Stomach (tissue), 19 donors: ENCODE measurements at places on chromosomes 5 and 9. TPM values are rescaled to one million over a fixed set of nuclear protein-coding genes. Genes with fewer than 3 reads are reported as not detected.
A peak's percentile ranks its signal among the peaks of the same experiment; 100 is the strongest.

The MARCOL gene
- polyA plus RNA-seq: not detected

The BRD3 gene
- 6.4 TPM for polyA plus RNA-seq

- H3K27ac ChIP-seq: no peak overlapping the region
- no peaks in the 10 kb centered on the region for H3K27me3 ChIP-seq
- H3K36me3 ChIP-seq: no peaks in the 10 kb centered on the region
- H3K4me3 ChIP-seq: no peak overlapping the region
- no peaks in the 10 kb centered on the region for H3K4me1 ChIP-seq
These were observed 327.2 kb upstream of the NREP start for GRCh38 chr5:112084149-112084548.

The PCDHGA6 gene
- polyA plus RNA-seq: not detected

The SLC34A1 gene
- 0.10 TPM for polyA plus RNA-seq

- H3K4me3 ChIP-seq: no peak overlapping the region
- no peak for DNase-seq
- H3K4me1 ChIP-seq: peaks cover 22% of the 10 kb centered on the region
- peak overlapping the region; percentile 36 for H3K27ac ChIP-seq
- no peaks in the 10 kb centered on the region for H3K36me3 ChIP-seq
These were observed 339.9 kb downstream of the ADGRV1 start for GRCh38 chr5:90898326-90899013.

GRCh38 chr5:56922922-56923321 lies 13.5 kb downstream of the SETD9 start:
- no peak for DNase-seq
- H3K4me3 ChIP-seq: no peak overlapping the region
- H3K4me1 ChIP-seq: no peaks in the 10 kb centered on the region
- H3K27me3 ChIP-seq: no peaks in the 10 kb centered on the region
- H3K36me3 ChIP-seq: peaks cover 59% of the 10 kb centered on the region

The ZDHHC11 gene
- 13.9 TPM for polyA plus RNA-seq

- peaks cover 12% of the 10 kb centered on the region for H3K36me3 ChIP-seq
- H3K27ac ChIP-seq: peak overlapping the region; percentile 84
- H3K4me3 ChIP-seq: peak overlapping the region; percentile 67
- DNase-seq: peak; percentile 83
These were observed 1.3 kb downstream of the NPDC1 start for GRCh38 chr9:137044502-137045177.

DNA sequence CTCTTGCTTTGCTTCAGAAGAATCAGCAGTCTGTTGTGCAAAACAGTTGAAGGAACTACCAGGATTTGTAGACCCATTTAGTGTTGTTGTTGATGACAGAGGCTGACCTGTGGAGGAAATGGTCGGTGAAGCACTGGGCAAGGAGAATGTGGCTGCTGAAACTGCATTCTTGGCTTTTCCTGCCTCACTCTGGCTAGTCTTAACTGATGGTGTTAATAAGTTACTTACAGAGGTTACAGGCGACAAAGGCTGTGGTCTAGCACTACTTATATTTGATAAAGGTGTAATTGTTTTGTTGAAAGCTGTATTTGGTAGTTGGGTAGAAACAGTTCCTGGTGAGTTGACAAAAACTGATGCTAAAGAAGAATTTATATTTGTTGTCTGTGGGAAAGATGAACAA lies 31.5 kb downstream of the MLANA start:
- H3K36me3 ChIP-seq: peaks cover 14% of the 10 kb centered on the region
- no peaks in the 10 kb centered on the region for H3K4me1 ChIP-seq
- no peak overlapping the region for H3K4me3 ChIP-seq
- peak; percentile 47 for DNase-seq
- H3K27me3 ChIP-seq: no peaks in the 10 kb centered on the region
- no peak overlapping the region for H3K27ac ChIP-seq

The PTPRD gene
- 0.12 TPM for polyA plus RNA-seq

DNA sequence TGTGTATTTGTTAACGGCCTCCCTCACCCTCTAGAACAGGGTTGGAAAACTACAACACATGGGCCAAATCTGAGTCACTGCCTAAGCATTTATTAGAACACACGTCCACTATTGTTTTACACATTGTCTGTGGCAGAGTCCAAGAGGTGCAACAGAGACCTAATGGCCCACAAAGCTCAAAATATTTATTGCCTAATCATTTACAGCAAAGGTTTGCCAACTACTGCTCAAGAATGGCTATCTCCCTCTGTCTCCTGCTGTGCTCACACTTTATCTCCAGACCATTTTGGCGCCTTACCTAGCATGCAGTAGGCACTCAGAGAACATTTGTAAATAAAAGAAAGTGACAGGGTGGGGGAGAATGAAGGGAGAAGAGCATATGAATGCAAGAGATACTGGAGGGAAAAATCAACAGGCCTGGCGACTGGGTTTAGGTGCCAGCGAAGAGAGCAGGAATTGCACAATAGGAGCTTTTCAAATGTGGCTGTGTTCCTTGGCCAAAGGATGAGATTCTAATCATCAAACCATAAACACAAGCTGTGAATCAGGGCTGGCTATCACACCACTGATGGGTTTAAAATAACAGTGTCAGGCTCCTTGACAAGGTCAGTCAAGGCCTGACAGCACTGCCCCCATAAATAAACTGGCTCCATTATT lies 80.3 kb downstream of the EPB41L4A start:
- no peak overlapping the region for H3K27ac ChIP-seq
- DNase-seq: no peak
- H3K4me1 ChIP-seq: peaks cover 14% of the 10 kb centered on the region
- H3K27me3 ChIP-seq: no peaks in the 10 kb centered on the region
- no peaks in the 10 kb centered on the region for H3K36me3 ChIP-seq
- H3K4me3 ChIP-seq: no peak overlapping the region

The RFK gene
- 29.5 TPM for polyA plus RNA-seq

GRCh38 chr9:93218161-93218560 lies 34.2 kb downstream of the WNK2 start:
- no peaks in the 10 kb centered on the region for H3K36me3 ChIP-seq
- no peaks in the 10 kb centered on the region for H3K27me3 ChIP-seq
- peaks cover 12% of the 10 kb centered on the region for H3K4me1 ChIP-seq
- no peak overlapping the region for H3K27ac ChIP-seq

- DNase-seq: peak; percentile 22
- no peaks in the 10 kb centered on the region for H3K27me3 ChIP-seq
- H3K4me1 ChIP-seq: no peaks in the 10 kb centered on the region
- no peak overlapping the region for H3K27ac ChIP-seq
- no peak overlapping the region for H3K4me3 ChIP-seq
These were observed 241.4 kb downstream of the DRD1 start for GRCh38 chr5:175202463-175203068.

DNA sequence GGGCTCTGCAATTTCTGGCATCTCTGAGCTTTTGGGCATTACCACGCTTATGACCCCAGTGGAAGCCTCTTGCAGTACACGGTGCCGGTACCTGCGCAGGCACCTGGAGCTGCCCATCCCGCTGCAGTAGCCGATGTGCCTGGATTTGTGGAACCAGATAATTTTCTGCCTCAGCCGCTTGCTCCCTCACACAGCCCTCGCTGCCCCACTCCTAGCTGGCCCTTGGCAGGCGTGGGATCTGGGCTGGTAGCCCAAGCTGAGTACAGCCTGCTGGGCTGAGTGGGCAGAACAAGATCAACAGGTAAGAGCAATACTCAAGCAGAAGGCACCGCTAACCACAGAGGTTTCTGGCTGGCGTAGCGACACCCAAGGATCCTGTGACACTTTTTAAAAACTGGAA lies 1808.8 kb upstream of the ACO1 start:
- no peak for DNase-seq
- H3K27ac ChIP-seq: no peak overlapping the region
- no peaks in the 10 kb centered on the region for H3K4me1 ChIP-seq

The EXOSC2 gene
- 13.6 TPM for polyA plus RNA-seq

The ANKRD34B gene
- not detected for polyA plus RNA-seq
